Anterior cingulate cortex (tissue), 58 donors: ENCODE measurements at places on chromosomes 11 and 22.

GRCh38 chr11:86715611-86716010, 43.2 kb upstream of the ME3 start:
- no peak for DNase-seq

- DNase-seq, result no peak
These were observed 35.6 kb upstream of the CABP7 start for GRCh38 chr22:29684244-29684643.

DNA sequence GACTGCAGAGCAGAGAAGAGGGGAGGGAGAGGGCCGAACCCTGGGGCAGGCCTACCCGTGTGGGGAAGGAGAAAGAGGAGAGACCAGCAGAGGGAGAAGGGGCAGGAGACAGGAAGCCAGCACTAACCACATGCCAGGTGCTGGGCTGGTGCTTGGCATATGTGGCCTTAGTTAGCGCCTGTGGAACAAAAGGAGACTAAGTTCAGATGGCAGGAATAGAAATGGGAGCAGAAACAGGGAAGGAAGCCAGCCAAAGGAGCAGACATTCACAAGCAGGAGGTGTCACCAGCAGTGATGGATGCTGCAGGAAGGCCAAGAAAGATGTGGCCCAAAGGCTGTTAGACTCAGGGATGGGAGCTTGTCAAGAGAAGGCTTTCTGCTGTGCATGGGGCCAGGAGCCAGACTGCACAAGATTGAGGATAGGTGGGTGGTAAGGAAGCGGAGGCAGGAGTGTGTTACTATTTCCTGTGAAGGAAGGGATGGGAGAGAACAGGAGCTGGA, 26.7 kb downstream of the TREH start:
- peak; percentile 51 for DNase-seq

DNA sequence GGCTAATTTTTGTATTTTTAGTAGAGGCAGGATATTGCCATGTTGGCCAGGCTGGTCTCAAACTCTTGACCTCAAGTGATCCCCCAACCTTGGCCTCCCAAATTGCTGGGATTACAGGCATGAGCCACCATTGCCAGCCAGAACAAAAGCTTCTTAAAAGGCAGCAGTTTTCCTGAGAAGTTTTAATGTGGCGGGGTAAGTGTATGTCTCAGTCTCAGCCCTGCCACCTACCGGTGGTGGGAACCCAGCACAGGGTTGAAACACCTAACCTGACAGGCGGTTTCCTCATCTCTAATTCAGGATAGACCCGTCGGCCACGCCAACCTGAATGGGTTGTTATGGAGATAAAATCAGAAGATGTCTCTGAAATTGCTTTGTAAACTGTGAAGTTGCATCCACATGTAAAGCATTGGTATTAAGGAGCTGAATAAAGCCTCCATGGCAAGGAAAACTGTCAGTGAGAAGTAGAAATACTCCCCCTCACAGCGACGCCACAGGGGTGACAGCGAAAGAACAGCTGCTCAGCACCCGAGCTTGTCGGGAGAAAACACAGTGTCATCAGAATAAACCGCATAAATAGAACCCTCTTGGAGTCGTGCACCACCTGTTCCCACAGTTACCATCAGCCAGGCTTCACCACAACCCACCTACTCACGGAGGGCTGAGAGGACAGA, 165.9 kb upstream of the NCAM1 start:
- DNase-seq, result peak; percentile 60

- DNase-seq, result no peak
These were observed 4.2 kb downstream of the CCND1 start for GRCh38 chr11:69644962-69645675.

GRCh38 chr11:131471976-131472375, 101.6 kb downstream of the NTM start:
- no peak for DNase-seq

GRCh38 chr22:43256976-43257545, 70.1 kb upstream of the TTLL12 start:
- no peak for DNase-seq

DNA sequence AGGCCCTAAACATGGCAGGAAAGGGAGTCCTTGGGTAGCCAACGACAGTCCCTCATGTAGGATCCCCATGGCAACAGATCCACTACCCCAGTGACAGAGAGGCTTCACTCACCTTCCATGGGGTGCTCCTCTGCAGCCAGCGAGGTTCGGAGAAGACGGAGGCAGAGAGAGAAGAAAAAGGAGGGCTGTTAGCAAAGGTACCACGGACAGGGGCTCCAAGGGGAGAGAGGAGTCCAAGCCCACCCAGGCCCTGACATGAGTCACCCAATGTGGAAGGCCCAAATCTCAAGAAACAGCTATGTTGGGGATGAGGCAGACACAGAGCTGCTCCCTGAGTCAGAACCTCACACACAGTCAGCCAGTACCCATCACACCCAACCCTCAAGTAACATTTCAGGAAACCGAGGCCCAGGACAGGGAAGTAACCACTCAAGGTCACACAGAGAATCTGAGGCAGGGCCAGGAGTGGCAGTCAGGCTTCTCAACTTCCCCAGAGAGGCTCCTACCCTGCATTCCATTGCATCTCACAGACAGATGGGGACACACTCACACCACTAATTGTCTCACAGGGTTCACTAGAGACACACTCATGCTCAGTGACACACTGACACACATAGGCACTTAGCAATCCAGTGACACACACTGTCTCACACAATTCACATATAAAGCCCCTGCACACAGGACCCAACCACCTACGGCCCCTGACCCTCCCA, 25.2 kb downstream of the NRXN2 start:
- DNase-seq, result no peak

- no peak for DNase-seq
These were observed 3.8 kb upstream of the TMEM123 start for GRCh38 chr11:102456381-102456780.

- DNase-seq, result peak; percentile 51
These were observed 27.8 kb upstream of the AMOTL1 start for GRCh38 chr11:94740083-94741021.

DNA sequence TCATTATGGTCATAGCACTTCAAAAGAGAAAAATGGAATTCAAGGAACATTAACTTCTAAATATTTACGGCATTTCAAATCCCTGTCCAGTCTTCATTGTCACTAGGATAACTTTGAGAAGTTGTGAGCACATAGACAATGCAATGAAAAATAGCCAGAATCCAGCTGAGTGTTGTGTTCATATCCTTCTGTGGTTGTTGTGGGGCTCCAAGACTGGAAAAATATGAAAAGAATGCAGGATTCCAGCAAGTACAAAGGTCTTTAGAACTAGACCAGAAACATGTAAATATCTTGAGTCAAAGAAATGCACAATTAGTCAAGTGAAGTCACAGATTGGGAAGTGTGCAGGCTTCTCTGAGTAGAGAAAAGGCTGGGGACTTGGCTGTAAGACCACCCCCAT, 68.7 kb downstream of the WT1 start:
- DNase-seq, result no peak

- DNase-seq, result no peak
These were observed 637.0 kb downstream of the OPCML start for GRCh38 chr11:132895340-132895739.

- no peak for DNase-seq
These were observed 13.8 kb downstream of the GGT5 start for GRCh38 chr22:24230911-24231656.

GRCh38 chr22:43393844-43394474, 17.9 kb upstream of the MPPED1 start:
- DNase-seq, result no peak

DNA sequence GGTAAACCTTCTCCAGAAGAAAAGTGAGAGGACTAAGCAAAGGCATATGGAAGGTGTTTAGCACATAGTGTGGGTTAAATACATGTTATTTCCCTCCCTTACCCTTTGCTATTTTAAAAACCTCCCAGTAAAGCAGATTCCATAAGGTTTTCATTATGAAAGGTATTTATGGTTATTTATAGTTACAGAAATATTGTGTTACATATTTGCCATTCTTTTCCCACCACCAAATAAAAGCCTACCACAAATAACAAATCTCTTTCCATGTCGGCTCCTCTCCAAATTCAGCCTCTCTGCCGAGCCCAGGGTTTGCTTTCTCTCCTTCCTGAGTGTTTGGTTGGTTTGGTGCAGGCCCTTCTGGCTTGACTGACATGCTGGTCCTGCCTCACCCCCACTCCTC, 64.4 kb downstream of the INSC start:
- DNase-seq, result no peak

DNA sequence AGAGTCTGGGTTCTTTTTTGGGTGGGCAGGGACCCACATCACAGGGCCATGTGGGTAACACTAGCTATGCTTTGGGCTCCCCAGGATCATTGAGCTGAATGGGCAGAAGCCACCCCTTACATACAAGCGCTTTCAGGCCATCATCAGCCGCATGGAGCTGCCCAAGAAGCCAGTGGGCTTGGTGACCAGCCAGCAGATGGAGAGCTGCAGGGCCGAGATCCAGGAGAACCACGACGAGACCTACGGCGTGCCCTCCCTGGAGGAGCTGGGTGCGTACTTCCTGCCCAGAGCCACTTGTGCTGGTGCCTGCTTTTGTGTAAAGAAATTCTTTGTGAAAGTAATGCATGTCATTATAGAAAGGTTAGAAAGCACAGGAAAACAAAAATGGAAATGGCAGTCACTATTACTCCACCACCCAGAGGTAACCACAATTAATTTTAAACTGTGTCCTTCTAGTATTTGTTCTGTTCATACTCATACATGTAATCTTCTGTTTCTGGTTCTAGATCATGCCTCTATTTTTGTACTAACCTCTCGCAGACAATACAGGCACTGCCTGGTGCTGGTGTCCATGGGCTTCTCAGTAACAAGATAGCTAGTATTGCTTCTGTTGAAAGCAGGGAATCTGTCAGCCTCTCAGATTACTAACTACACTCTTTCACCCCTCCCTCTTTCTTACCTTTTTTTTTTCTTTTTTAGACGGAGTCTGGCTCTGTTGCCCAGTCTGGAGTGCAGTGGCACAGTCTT, 13.7 kb downstream of the CRY2 start:
- DNase-seq, result no peak

DNA sequence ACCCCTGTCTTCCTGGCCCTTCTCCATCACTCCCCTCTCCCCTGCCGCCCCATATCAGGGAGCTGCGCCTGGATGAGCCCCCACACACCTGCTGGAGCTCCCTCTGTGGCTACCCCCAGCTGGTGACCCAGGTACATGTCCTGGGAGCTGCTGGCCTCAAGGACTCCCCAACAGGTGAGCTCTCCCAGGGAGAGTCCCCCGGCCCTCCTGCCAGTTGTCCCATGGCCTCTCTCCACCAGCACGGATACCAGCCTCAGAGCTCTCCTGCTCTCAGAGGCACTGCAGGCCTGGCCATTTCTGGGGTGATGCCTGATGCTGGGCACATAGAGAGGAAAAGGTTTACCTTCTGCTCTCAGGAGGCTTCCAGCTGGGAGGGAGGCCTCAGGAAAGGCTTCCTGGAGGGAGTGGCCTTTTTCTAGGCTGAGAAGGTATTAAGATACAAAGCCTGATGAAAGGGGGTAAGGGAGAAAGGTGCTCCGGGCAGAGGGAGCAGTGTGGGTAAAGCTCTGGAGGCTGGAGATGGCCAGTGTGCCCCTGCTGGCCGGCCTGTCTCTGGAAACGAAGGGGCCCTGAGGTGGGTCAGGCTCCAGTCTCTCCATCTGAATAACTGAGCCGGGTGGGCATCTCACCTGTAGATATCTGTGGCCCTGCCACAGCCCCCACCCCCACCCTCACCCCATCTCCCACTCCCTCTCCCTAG, 6.0 kb upstream of the MYO7A start:
- no peak for DNase-seq

DNA sequence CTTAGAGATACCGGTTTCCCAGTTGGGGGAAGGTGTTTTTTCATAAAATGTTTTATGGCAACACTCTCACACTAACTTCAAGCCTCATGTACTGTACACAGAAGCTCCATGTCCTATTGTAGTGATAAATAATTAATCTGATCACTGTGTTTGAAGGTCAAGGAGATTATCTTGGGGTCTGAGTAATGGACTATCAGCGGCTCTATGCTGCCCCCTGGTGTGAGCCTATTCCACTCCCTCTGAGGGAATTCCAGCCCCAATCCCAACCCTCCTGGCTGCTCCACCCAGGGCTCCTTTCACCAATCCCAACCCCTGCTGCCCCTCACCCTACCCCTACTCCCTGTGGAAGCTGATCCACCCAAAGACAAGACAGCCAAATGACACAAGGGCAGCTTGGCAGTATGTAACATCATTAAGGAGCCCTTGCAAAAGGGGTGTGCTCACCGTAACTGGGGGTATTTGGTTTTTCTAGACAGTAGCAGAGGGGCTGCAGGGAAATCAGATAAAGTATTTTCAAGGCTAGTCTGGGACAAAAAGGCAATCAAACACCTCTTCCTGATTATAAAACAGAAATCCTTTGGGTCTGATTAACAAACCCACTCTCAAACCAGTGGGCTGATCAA, 22.3 kb downstream of the HPS4 start:
- DNase-seq, result peak; percentile 18

DNA sequence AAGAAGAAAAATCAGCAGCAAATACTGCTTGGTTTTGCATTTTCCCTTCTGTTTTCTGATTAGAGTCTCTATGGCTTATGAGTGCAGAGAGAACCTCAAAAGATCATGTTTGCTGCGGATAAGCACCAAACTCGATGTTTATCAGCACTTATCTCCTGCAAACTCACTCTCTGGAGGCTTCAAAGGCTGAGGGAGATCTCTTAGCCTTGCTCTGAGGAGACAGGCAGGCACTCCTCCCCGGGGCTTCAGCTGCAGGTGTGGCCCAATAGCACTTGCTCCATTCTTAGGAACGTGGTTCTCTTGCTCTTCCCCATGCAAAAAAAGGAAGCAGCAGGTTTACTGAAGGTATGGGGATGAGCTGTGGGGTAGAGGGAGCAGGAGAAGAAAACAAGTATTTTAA, 45.1 kb downstream of the FLI1 start:
- no peak for DNase-seq

DNA sequence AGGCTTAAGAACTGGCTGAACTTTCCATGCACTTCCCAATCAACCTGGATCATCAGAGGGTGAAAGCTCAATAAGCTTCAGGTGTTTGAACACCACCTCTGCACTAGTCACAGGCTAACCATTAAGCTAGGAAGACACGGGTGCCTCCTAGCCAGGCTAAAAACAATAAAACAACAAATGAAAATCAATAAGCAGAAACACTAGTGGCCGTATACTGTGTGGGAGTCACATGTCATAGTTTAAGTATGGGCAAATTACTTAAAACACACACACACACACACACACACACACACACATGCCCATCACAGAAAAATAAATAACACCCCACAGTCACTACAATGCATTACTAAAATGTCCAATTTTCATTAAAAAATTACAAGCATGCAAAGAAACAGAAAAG, 85.2 kb downstream of the APOL5 start:
- DNase-seq, result no peak

- no peak for DNase-seq
These were observed 1.8 kb downstream of the DCPS start for GRCh38 chr11:126305699-126306098.

DNA sequence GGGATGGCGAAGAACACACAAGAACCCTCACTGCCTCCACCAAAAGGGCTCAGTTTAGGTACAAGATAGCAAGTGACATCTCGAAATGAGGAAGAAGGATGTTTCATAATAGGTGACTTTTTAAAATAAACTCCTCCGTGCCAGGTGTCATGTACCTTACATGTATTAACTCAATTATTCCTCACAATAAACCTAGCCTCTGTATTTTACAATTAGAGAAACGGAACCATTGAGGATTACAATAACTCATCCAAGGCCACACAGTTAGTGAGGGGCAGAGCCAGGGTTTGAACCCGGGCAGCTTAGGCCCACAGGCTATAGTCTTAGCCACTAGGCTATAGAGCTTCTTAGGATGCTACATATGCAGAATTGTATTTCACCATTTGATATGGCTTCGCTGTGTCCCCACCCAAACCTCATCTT, 965 bp upstream of the PAMR1 start:
- no peak for DNase-seq

GRCh38 chr11:102309621-102310541, 7.4 kb upstream of the BIRC3 start:
- DNase-seq, result no peak
